ENCODE measurements at places on chromosomes 2 and 18. TPM values are rescaled to one million over a fixed set of nuclear protein-coding genes. Genes with fewer than 3 reads are reported as not detected.

DNA sequence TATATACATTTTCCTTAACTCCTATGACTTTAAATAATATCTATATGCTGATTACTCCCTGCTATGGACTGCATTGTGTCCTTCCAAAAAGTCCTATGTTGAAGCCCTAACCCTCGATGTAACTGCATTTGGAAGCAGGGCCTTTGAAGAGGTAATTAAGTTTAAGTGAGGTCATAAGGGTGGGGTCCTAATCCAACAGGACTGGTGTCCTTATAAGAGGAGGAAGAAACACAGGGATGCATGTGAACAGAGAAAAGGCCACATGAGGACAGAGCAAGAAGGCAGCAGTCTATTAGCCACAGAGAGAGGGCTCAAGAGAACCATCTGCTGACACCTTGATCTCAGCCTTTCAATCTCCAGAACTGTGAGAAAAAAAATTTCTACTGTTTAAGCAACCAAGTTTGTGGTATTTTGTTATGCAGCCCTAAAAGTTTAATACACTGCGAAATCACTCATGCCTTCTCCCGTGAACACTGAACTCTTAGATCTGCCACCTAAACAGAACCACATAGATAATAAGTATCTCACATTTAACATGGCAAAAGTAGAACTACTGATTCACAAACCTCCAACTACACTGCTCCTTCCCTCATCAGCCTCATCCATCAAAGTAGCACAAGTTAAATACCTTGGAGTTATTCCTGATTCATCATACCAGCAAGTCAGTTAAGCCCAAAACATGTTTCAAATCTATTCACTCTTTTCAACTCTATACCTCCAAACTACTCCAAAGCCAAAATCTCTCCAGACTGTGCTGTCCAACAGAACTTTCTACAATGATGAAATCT is 65.4 kb downstream of the HIBCH start:
- no peak for DNase-seq

DNA sequence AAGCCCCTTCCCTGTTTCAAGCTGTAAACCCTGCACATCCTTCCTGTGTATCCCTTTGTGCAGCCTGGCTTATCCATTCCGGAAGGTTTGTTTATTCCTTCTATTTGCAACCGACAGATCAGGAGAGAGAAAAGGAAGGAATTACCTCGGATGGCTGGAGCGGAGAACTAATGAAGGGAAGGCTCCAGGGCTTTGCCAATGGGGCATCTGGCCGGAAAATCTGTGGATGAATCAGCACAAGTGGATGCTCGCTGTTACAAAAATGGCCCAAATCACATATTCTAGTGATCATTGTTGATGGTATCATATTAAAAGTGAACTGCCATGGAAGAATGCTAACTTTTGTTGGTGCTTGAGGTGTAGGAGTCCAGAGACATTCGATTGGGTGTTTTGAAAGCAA is 97.1 kb downstream of the AQP4 start:
- DNase-seq = no peak

DNA sequence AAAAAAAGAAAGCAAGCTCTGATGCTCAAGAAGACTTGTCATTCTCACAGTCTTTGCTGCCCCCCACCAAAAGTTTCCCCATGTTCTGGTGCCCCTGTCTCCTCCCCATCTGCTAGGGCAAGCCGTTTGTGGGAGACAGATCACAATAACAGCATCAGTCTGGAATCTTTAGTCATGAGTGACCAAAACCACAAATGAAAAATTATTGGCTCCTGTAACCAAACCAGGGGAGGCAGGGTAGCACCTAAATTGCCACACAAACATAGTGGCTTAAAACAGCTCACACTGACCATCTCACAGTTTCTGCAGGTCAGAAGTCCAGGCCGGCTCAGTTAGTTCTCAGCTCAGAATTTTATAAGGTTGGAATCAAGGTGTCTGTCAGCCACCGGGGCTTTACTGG is 9.1 kb upstream of the B3GNT7 start:
- no peak for DNase-seq

- no peak for DNase-seq
Observed at GRCh38 chr2:214217136-214217535, 193.7 kb upstream of the VWC2L start.

GRCh38 chr18:39772155-39772919 is 2182.7 kb upstream of the PIK3C3 start:
- no peak for DNase-seq

RTP5 gene
- not detected for total RNA-seq

RUFY4 gene
- not detected for total RNA-seq

DNA sequence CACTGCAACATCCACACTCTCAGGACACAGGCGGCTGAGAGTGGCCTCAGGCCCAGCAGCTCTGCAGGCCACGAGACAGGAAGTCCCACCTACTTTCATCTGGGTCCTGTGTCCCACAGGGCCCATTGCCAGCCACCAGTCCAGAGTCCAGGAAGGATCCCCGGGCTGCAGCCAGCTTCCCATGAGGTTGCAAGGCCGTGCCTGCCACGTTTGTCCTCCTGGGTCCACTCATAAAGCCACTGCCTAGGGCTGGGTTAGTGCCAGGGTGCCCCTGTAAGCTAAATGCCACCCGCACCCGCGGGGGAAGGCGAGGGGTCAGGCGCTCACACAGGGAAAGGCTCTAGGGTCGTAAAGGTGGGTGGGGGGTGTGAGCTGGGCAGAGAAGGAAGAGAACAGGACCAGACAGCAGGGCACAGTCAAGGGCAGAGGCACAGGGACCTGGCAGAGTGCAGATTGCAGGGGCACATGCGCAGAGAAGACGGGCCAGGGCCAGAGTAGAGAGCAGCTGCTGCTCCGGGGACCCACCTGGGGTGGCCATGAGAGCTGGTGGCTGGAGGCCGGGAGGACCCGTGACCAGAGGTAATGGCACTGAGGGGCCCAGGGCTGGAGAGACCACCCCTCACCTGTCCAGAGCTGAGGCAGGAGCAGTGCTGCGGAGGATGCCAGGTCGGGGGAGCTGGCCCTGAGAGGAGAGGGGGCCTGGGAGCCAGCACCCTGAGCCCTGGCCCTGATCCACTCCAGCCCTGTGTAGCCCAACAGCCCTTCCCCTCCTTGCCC is 8.0 kb downstream of the AGXT start:
- DNase-seq = peak; percentile 40

DNA sequence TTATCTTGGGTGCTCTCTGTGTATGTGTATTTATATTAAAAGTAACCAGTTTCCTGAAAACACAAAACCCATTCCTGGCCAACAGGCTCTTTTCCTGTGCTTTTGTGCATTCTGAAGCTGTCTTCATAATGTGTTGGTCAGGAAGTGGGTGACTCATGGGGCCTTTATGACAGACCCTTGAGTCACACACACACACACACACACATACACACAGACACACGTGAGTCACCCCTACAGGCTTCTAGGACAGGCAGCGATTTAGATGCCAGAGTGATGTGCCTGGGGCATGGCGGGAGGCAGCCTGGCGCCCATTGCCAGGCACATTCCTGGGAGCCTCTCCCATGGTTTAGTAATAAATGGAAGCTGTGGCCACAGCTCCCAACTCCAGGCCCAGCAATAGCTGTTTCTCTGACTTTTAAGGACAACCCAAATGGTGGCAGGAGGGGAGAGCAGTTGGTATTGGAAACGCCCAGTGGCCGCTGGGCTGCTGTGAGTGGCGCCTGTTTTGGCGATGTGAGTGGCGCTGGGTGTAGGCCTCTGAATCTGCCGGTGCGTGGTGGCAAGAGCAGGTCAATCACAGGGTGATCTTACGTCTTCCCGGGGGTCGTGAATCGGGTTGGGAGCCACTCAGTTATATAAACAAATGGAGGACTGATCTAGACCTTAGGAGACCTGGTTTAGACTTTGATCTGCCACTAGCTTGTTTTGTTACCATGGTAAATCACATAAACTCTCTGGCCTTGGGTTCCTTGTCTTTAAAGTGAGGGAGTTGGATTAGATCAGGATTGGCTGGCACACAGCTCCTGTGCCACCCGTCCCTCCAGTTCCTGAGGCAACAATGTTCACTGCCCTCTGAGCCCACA is 150.7 kb upstream of the DLX2 start:
- peak; percentile 97 for DNase-seq

GRCh38 chr18:23355206-23355605 is 97.9 kb upstream of the RIOK3 start:
- peak; percentile 63 for DNase-seq

- no peak for DNase-seq
Observed at GRCh38 chr18:37362158-37362890, 203.3 kb downstream of the CELF4 start.

DNA sequence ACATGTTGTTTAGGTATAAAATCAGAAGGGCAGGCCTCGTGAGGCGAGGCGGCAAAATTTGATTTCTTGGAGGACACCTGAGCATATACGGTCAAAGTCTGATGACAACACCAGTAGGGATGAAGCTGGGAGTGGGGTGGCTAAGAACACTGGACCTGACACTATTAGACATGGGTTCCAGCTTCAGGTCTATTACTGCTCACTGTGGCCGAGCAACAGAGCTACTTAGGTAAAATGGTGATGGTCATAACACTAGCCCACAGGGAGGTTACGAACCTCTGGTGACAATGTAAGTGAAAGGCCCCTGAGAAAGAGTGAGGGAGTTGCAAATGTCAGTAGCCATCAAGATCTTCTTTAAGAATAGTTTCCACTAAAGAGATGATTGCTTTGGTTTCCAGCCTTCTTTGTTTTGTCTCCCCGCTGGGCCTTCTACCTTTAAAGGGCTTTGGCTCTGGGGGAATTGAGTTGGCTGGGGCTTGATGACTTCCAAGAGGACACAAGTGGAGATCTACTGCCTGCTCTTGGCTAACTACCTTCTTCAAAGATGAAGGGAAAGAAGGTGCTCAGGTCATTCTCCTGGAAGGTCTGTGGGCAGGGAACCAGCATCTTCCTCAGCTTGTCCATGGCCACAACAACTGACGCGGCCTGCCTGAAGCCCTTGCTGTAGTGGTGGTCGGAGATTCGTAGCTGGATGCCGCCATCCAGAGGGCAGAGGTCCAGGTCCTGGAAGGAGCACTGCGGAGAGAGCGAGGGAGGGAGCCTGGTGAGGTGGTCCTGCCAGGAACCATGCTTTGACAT is 3.5 kb downstream of the IL1B start:
- no peak for DNase-seq

- no peak for DNase-seq
Observed at GRCh38 chr2:55012672-55013484, 37.4 kb downstream of the RTN4 start.

- DNase-seq = no peak
Observed at GRCh38 chr18:54260396-54261072, 8.8 kb upstream of the POLI start.

- DNase-seq = no peak
Observed at GRCh38 chr2:57549642-57550102, 496.9 kb upstream of the VRK2 start.

GRCh38 chr18:78724214-78724914 is 255.3 kb upstream of the SALL3 start:
- DNase-seq = no peak

- no peak for DNase-seq
Observed at GRCh38 chr2:10957391-10957790, 45.7 kb downstream of the KCNF1 start.

GRCh38 chr2:115303-115702 is 69.0 kb upstream of the FAM110C start:
- no peak for DNase-seq

GRCh38 chr18:3225588-3225987 is 5.8 kb upstream of the MYOM1 start:
- DNase-seq = no peak

GRCh38 chr2:200212862-200213425 is 93.5 kb upstream of the SPATS2L start:
- DNase-seq = no peak

- DNase-seq = no peak
Observed at GRCh38 chr2:5690718-5691220, 1.4 kb upstream of the SOX11 start.

SLC16A14 gene
- total RNA-seq = 0.25 TPM
